ENCODE measurements at places on chromosomes 5 and 9. TPM values are rescaled to one million over a fixed set of nuclear protein-coding genes. Genes with fewer than 3 reads are reported as not detected.

FBP2 gene
- total RNA-seq: not detected

FEM1C gene
- 36.4 TPM for total RNA-seq

SPATA31C1 gene
- not detected for total RNA-seq

EQTN gene
- total RNA-seq: 1.5 TPM

CD274 gene
- 3.2 TPM for total RNA-seq

PKD2L2 gene
- total RNA-seq: not detected

PCDHB5 gene
- total RNA-seq: 0.31 TPM

OR1L1 gene
- not detected for total RNA-seq

PALM2AKAP2 gene
- 2.7 TPM for total RNA-seq

RNF183 gene
- 1.3 TPM for total RNA-seq

HSD17B3 gene
- total RNA-seq: 0.87 TPM

STPG3 gene
- not detected for total RNA-seq

FTMT gene
- not detected for total RNA-seq

Data from left colon (tissue), 2 donors.